ENCODE measurements at places on chromosomes 7 and 10. TPM values are rescaled to one million over a fixed set of nuclear protein-coding genes. Genes with fewer than 3 reads are reported as not detected.

The MRC1 gene
- 0.26 TPM for total RNA-seq

The TSC22D4 gene
- total RNA-seq: 21.9 TPM

The GCK gene
- total RNA-seq: 0.22 TPM

The VWA2 gene
- not detected for total RNA-seq

The SRRM3 gene
- 1.1 TPM for total RNA-seq

The VWDE gene
- 0.11 TPM for total RNA-seq

The GPC2 gene
- 0.52 TPM for total RNA-seq

The SKIDA1 gene
- total RNA-seq: 2.4 TPM

The CCDC3 gene
- total RNA-seq: 2.2 TPM

Data from articular chondrocyte of knee joint (primary cell).